ENCODE measurements at places on chromosomes 1 and 21.
A peak's percentile ranks its signal among the peaks of the same experiment; 100 is the strongest.

GRCh38 chr1:43373066-43373940, 5.5 kb upstream of the ELOVL1 start:
- DNase-seq, result peak; percentile 74

- no peak for DNase-seq
These were observed 2.3 kb downstream of the IFI44L start for GRCh38 chr1:78622548-78622947.

GRCh38 chr1:244865028-244865371, 657 bp upstream of the HNRNPU start:
- DNase-seq, result no peak

DNA sequence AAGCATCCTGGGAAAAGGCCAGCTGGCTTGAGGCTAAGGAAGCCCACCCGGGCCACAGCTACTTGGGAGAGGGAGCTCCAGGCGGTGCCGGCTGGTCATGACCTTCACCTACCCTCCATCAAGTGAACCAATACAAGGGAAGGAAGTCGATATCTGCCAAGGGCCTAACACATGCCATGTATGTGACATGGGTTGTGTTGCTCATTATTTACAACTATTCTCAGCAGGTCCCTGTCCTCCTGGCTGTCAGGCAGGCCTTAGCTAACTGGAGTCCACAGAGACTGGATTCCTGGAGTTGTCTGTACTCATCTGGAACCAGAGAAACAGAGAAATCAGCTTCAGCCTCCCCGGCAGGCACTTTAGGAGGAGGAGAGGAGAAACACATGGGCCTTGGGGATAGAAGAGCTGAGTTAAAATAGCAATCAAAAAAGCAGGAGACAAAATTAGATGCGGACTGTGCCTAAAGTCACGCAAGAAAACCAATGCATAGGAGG, 15.7 kb downstream of the TCEA3 start:
- no peak for DNase-seq

- DNase-seq, result no peak
These were observed 1344.7 kb downstream of the NCAM2 start for GRCh38 chr21:22342889-22343288.

- no peak for DNase-seq
These were observed 35.6 kb upstream of the C21orf91 start for GRCh38 chr21:17854745-17855144.

DNA sequence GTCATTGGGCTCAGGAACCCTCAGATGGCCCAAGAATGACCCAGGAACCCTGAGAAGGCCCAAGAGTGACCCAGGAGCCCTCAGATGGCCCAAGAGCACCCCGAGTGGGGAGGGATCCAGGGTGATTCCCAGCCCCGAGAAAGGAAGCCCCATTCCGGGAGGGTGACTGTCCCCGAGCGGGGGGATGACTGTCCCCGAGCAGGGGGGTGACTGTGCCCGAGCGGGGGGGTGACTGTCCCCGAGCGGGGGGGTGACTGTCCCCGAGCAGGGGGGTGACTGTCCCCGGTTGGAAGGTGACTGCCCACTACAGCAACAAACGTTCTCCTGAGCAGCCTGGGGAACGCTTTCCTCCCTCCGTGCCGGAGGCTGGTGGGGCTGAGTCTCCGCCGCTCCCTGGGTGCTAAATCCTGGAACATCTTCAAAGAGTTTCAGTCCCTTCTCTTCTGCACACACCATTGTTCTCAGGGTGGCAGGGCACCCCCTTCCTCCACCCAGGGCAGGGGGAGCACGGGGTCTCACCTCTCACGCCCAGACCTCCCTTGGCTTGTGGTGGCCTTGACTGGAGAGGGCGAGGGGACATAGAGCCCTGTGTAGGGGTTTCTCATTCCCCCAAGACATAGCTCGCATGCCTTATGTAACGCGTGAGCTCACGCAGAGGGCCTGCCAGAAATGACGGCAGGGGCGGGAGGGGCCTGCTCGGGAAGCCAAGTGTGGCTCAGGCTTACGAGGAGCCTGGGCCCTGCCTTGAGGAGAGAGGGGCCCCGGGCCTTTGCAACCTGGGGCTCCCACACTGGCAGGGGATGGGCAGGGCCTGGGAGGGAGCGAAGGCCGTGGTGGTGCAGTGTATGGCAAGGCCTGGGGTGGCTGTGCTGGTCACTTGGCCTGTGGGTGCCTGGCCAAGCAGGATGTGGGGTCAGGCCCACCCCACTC, 14.3 kb upstream of the SKI start:
- DNase-seq, result peak; percentile 91

DNA sequence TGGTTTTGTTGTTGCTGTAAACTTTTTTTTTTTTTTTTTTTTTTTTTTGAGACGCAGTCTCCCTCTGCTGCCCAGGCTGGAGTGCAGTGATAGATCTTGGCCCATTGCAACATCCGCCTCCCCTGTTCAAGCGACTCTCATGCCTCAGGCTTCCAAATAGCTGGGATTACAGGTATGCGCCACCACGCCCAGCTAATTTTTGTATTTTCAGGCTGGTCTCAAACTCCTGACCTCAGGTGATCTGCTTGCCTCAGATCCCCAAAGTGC, 78.9 kb upstream of the SLC45A1 start:
- peak; percentile 49 for DNase-seq

- peak; percentile 92 for DNase-seq
These were observed 226.5 kb downstream of the HMCN1 start for GRCh38 chr1:185960422-185961321.

- DNase-seq, result peak; percentile 49
These were observed 58.9 kb downstream of the RHOU start for GRCh38 chr1:228794173-228794572.

DNA sequence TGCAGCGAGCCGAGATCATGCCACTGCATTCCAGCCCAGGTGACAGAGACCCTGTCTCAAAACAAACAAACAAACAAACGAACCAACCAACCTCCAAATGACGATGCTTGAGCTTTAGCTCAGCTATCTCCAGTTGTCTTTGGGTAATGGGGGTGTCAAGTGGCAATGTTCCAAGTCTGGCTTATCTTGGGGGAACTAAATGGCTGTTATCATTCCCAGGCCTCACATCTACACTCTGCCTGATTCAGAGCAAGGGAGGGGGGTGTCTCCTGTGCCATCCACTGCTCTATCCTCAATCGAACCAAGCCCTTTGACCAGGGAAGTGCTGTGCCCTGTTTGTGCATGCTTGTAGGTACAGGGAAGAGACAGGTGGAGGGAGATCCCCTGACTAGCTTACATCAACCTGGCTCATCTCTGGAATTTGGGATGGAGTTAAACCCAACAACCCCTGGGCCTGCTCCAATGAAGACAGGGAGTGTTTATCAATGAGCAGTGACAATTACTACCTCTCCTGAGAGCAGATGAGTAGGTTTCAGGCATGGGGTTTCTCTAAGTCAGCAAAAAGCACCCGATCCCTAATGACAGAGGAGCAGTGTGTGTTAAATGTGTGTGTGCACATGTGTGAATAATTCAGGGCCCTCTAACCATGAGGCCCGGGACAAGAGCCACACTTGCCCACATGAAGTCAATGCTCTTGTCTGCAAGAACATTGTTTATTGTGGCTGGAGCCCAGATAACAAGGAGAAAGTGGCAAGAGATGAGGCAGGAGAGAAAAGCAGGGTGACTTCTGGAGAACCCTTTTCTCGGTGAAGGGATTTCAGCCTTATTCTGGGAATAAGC, 20.3 kb upstream of the IL6R start:
- DNase-seq, result no peak

DNA sequence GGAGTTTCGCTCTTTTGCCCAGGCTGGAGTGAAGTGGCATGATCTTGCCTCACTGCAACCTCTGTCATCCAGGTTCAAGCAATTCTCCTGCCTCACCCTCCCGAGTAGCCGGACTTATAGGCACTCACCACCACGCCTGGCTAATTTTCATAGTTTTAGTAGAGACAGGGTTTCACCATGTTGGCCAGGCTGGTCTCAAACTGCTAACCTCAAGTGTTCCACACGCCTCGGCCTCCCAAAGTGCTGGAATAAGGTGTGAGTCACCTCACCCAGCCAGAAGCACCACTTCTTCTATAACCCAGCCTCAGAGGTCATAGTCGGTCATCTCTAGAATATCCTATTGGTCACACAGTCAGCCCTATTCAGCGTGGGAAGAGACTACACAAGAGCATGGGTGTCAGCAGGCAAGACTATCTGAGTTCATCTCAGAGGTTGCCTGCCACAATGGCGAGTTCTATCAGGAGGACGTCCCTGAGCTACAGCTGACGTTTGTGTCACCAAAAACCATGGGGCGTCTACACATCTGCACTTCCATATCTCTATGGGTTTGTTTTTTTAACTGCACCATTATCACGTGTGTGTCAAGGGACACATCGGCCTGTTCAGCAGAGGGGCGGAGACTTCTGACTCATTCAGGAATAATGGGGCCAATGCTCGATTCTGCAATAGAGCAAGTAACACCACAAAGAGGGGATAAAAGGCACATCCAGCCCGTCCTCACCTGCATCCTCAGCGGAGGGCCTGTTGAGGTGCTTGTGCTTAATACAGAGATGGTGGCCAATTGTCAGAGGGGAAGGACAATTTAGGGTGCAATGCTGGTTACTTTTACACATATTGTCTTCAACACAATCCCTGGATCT, 256.3 kb upstream of the IRF2BP2 start:
- DNase-seq, result peak; percentile 67

DNA sequence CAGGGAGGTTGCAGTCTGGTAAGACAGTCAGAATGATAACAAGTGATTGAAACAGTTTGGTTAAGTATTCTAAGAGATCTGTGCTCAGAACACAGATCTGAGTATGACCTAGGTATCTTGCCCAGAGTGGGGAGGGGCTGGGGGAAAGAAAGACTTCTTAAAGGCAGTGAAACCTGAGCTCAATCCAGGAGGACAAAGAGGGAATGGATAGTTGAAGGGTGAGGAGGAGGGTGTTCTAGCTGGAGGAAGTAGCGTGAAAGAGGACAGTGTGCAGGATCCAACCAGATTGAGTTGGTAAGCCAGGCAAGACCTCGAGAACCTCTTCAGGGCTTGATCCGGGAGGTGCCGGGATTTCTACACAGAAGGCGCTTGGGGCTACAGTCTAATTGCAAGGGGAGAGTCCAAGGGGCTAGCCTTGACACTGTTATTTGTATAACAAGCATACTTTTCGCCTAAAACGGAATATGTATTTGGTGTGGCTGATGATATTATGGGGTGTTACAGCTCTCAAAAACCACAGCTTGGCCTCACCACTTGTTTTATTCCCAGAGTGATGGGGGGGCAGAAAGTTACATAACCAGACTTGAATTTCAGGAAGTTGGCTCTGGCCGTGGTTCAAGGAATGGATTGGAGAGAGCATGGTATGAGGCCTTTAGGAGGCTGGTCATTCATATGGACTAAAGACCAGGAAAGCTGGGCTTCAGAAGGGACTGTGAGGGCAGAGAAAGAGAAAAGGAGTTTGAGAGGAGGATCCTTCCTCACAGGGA, 19.1 kb downstream of the RCSD1 start:
- no peak for DNase-seq

GRCh38 chr1:207920444-207921021, 9.6 kb upstream of the CD34 start:
- DNase-seq, result no peak

GRCh38 chr1:31771891-31772668, 7.9 kb upstream of the ADGRB2 start:
- DNase-seq, result no peak

DNA sequence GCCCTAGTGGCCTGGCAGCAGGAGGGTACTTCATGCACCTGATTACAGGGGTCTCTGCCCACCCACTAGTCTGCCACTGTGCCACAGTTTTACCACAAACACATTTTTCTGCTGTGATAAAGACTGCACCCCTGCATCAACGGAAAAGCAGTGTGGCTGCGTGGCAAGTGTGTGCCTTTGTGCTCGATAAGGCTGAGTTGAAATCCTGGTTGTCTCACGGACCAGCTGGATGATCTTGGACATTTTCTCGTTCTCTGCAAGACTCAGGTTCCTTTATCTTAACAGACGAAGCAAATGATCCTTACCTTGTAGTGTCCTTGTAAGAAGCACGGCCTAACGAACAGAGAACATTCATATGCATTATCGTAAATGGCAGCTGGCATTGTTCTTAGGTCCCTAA, 10.2 kb downstream of the GRHL3 start:
- DNase-seq, result no peak

DNA sequence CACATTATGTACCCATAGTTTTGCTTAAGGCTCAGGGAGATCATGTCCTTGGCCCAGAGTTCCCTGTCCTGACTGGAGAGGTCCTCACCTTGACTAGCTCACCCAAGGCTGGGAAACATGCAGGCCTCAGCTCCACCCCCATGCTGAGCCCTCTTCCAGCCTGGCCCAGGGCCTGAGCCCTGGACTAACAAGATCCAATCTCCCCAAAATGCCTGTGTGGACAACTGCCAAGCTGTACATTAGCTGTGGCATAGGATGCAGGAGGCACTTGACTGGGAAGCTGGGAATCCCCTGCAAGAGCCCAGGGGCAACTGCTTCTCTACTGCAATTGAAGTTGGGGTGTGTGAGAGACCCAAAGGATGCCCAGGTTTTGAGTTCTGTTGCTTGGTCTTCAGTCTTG, 2.1 kb downstream of the LINGO4 start:
- no peak for DNase-seq

- DNase-seq, result peak; percentile 35
These were observed 83.4 kb downstream of the SMYD2 start for GRCh38 chr1:214364386-214364785.

DNA sequence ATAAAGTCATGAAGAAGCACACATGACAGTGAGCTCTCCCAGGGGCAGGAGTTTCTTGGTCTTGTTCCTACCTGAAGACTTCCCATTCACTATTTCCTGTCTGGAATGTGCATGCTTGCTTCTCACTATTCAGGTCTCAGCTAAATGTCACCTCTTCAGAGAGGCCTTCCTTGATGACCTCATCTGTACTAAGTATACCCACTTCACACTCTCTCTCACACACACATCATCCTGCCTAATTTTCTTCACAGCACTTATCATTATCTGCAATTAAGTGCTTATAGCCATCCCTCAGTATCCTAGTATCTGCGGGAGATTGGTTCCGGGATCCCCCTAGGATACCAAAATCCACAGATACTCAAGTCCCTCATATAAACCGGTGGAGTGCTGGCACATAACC, 146.4 kb upstream of the IVNS1ABP start:
- DNase-seq, result no peak

DNA sequence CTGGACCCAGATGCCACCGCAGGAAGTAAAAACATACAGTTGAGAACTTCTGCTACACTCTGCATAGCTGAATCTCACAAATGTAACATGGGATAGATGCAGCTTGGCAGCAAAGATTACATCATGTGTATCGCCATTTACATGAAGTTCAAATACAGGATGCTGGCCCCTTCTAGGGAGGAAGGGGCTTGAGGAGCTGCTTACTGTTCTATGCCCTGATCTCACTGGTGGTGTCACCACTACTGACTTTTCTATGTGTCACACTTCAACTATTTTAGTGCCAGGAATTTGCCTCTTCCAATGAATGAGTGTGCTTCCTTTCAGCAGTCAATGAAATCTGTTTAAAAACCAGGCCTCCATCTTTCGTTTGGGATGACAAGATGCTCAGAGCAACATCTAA, 31.1 kb downstream of the MRAP start:
- peak; percentile 38 for DNase-seq

DNA sequence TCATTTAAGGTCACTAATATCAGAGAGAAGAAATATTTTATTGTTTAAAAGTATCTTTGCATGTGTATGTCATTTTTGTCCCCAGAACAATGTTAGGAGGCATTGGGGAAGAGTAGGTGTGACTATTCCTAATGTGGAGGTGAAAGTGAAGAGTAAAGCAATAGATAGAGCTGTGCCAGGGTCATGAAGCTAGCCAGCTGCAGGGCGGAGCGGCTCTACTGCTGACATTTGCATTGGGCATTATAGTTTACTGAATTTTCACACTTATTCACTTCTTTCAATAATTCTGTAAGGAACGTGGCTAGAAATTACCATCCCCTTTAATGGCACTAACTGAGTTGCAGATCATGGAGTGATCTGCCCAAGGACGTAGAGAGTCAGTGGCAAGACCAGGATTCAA, 35.3 kb downstream of the KCNA2 start:
- no peak for DNase-seq

All from fibroblast of skin of abdomen (primary cell).